ENCODE measurements at places on chromosomes 1 and 21. TPM values are rescaled to one million over a fixed set of nuclear protein-coding genes. Genes with fewer than 3 reads are reported as not detected.

DNA sequence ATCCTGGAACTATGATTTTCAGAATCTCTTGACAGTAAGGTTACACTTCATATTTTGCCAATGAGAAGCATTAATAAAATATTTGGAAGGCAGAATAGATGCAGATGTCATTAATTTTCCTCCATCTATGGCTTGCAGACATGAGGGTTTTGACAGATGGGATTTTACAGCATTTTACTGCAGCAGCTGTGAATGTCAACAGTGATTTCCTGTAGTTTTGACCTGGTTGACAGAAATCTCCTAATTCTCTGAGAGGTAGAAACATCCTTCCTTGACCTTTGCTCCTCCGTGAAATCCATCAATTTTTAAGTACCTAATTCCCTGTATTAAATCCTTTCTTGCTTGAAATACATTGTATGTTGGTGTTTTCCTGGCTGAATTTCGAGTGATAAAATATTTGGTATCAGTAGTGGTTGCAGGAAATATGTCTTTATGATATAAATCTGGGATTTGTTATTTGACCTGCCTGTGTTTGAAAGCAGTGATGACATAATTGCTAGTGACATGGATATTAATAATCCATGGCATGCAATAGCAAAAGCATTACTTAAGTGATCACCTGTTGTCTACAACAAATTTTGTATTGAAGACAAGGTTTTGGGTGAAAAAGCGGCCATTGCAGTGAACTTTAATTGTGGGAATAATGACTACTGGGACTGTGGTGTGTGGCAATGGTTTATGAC, 73.9 kb downstream of the HLX start:
- H3K4me1 ChIP-seq, result no peaks in the 10 kb centered on the region
- no peaks in the 10 kb centered on the region for H3K27me3 ChIP-seq

GRCh38 chr1:89670163-89670562, 37.2 kb downstream of the LRRC8C start:
- H3K4me1 ChIP-seq, result peaks cover 3% of the 10 kb centered on the region
- no peak overlapping the region for H3K27ac ChIP-seq
- no peaks in the 10 kb centered on the region for H3K27me3 ChIP-seq
- H3K36me3 ChIP-seq, result no peaks in the 10 kb centered on the region
- no peak for DNase-seq

DNA sequence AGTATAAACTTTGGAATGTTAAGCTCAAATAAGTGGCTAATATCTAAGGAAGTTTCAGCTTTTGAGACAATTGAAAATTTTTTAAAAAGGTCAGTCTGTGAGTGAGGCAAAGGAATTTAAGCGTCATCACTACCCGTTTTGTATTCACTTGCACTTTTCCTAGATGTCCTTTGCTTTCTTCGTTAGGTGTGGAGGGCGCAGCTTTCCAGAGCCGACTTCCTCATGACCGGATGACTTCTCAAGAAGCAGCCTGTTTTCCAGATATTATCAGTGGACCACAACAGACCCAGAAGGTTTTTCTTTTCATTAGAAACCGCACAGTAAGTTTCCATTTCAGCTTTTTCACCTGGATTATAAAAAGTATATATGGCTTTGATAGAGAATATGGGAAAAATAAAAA, 30.9 kb downstream of the KDM1A start:
- H3K27ac ChIP-seq, result no peak overlapping the region
- no peaks in the 10 kb centered on the region for H3K4me1 ChIP-seq
- H3K27me3 ChIP-seq, result no peaks in the 10 kb centered on the region
- H3K4me3 ChIP-seq, result no peak overlapping the region

- H3K27ac ChIP-seq, result no peak overlapping the region
- H3K36me3 ChIP-seq, result no peaks in the 10 kb centered on the region
- no peak for DNase-seq
- peak overlapping the region; percentile 54 for H3K4me3 ChIP-seq
- H3K27me3 ChIP-seq, result no peaks in the 10 kb centered on the region
Observed at GRCh38 chr1:198929111-198929604, 290.3 kb downstream of the PTPRC start.

The TSACC gene
- total RNA-seq, result 1.0 TPM

DNA sequence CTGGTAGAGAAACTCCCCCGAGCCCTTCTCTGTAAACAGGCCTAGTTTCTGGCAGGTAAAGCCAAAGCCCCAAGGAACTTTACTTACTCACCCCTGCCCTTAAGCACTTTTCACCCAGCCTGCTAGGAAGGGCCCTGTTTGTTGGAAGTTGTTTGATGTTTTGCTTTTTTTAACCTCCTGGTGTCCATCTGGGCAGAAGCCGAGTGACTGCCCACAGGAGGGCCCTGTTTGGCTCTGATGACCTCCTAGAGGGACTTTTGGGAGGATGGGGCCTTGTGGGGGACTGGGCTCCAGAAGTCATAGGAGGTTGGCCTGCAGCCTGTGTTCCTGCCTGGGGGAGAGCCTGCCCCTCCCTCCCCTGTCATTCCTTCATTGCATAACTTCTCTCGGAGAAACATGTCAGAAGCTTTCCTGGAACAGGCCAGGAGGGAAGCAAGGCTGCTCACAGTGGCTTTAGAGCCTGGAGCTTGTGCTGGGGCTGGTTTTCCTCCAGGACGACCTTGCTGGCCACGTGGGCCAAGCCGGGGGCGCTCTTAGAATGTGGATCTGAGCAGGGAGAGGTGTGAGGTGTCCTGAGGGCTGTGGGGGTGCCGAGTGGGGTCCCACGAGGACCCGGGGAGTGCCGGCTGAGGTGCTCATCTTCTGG, 33.9 kb downstream of the COQ8A start:
- H3K27me3 ChIP-seq, result no peaks in the 10 kb centered on the region
- H3K36me3 ChIP-seq, result no peaks in the 10 kb centered on the region
- no peaks in the 10 kb centered on the region for H3K4me1 ChIP-seq

The NCAM2 gene
- not detected for total RNA-seq

The RNU1-1 gene
- total RNA-seq, result 1,685 TPM

- H3K27me3 ChIP-seq, result no peaks in the 10 kb centered on the region
- H3K4me3 ChIP-seq, result no peak overlapping the region
- H3K36me3 ChIP-seq, result no peaks in the 10 kb centered on the region
- peaks cover 14% of the 10 kb centered on the region for H3K4me1 ChIP-seq
- peak; percentile 29 for DNase-seq
- no peak overlapping the region for H3K27ac ChIP-seq
Observed at GRCh38 chr1:10514490-10515235, 39.9 kb downstream of the PEX14 start.

DNA sequence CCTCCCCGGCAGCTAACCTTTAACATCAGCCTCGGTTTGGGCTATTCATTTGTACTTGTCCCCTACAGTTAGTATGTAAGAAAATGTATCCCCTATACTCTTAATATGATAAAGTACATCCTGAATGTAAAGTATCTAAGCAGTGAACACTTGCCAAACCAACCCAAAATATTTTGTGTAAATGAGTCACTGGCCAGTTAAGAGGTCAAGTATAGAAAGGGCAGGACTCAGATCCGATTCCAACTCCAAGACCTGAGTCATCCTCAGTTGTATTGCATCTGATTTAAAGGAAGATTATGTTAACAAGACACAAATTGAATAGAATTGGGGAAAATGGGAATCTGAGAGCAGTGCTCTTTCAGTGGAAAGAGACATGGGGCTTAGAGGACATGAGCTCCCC, 84.4 kb downstream of the CD58 start:
- DNase-seq, result no peak
- H3K4me3 ChIP-seq, result no peak overlapping the region
- H3K36me3 ChIP-seq, result no peaks in the 10 kb centered on the region

DNA sequence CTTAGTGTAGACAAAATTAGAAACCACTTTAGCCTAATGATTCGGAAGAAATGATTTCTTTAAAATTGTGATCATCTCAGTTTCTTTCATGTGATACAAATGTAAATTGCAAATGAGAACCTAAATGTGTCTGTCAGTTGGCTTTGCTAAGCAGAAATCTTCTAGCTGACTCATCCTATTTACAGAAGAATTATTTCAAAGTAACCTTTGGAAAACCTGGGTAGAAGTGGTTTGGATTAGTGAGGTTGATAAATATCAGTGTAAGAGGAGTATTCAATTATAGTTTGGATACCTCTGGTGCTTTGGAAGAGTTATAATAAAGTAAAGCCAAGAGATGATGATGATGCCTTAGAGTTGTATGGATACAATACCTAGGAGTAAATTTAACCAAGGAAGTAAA, 37.4 kb downstream of the CC2D1B start:
- H3K4me3 ChIP-seq, result no peak overlapping the region
- DNase-seq, result no peak
- H3K27me3 ChIP-seq, result no peaks in the 10 kb centered on the region
- no peaks in the 10 kb centered on the region for H3K36me3 ChIP-seq

GRCh38 chr1:95951371-95952102, 717.5 kb downstream of the RWDD3 start:
- DNase-seq, result no peak
- H3K27ac ChIP-seq, result no peak overlapping the region
- H3K36me3 ChIP-seq, result no peaks in the 10 kb centered on the region
- no peaks in the 10 kb centered on the region for H3K27me3 ChIP-seq
- no peaks in the 10 kb centered on the region for H3K4me1 ChIP-seq

DNA sequence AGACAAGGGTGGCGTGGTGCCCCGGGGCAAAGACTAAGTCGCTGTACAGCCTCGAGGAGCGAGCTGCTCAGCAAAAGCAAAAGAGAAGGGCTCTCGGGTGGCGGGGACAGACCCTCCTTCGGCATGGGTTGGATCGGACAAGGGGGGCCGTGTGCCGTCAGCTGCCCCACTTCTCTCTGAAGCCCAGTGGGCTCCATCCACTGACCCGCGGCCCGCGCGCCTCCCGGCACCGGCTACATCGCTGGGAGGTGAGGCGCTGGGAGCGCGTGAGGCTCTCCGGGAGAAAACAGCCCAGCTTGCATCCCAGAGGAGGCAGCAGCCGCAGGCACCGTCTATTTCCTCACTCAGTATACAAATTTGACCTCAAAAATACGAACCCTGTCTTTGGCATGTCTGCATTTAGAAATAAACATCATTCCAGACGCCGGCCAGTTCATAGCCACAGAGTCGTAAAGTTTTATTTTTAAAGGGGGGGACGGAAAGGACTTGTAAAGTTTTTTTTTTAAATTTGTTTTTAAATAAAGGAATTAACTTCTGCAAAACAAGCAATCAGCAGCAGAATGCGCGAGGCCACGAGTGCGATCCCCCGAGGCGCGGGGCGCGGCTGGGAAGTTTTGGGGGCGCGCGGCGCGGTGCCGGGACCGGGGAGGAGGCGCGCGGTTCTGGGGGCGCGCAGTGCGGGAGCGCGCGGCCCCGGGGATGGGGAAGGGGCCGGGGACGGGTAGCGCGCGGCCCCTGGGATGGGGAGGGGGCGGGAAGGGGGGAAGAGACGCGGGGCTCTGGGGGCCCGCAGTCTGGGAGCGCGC, 689 bp upstream of the GPR137B start:
- no peak overlapping the region for H3K27ac ChIP-seq
- H3K27me3 ChIP-seq, result 0 out of 2 replicates have a peak, but pooled peaks cover 11% of the 10 kb centered on the region
- peak overlapping the region; percentile 55 for H3K4me3 ChIP-seq
- no peak for DNase-seq
- H3K36me3 ChIP-seq, result no peaks in the 10 kb centered on the region

The AVPR1B gene
- not detected for total RNA-seq

GRCh38 chr1:237235091-237235490, 193.1 kb downstream of the RYR2 start:
- no peaks in the 10 kb centered on the region for H3K27me3 ChIP-seq
- no peak overlapping the region for H3K27ac ChIP-seq
- H3K36me3 ChIP-seq, result no peaks in the 10 kb centered on the region
- no peak overlapping the region for H3K4me3 ChIP-seq
- no peaks in the 10 kb centered on the region for H3K4me1 ChIP-seq

- H3K4me3 ChIP-seq, result peak overlapping the region; percentile 37
- peaks cover 41% of the 10 kb centered on the region for H3K4me1 ChIP-seq
- H3K27me3 ChIP-seq, result no peaks in the 10 kb centered on the region
- peak overlapping the region; percentile 81 for H3K27ac ChIP-seq
Observed at GRCh38 chr1:155892796-155893195, 18.4 kb downstream of the RIT1 start.

GRCh38 chr1:83060651-83061390, 938.1 kb downstream of the TTLL7 start:
- no peak overlapping the region for H3K4me3 ChIP-seq
- H3K36me3 ChIP-seq, result no peaks in the 10 kb centered on the region
- H3K27me3 ChIP-seq, result no peaks in the 10 kb centered on the region
- no peaks in the 10 kb centered on the region for H3K4me1 ChIP-seq
- no peak overlapping the region for H3K27ac ChIP-seq

DNA sequence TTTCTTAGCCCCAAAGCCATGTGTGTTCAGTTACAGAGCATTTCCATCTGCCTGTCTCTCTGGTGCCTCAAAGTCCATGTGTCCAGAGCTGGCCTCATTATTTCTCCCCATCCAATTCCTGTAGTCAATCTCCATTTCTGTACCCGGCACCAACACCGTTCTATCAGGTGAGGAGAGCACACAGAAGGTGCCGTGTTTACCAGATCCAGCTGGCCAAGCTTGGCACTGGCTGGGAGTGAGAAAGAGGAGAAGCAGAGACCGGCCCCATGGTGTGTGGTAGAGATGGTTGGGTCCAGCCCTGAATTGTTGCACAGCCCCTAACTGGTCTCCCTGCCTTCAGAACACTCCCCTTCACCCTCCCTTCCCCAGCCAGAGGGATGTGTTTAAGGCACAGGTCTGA, 7.5 kb upstream of the SSBP3 start:
- H3K4me3 ChIP-seq, result no peak overlapping the region
- peaks cover 18% of the 10 kb centered on the region for H3K27me3 ChIP-seq
- no peaks in the 10 kb centered on the region for H3K36me3 ChIP-seq
- no peak for DNase-seq

DNA sequence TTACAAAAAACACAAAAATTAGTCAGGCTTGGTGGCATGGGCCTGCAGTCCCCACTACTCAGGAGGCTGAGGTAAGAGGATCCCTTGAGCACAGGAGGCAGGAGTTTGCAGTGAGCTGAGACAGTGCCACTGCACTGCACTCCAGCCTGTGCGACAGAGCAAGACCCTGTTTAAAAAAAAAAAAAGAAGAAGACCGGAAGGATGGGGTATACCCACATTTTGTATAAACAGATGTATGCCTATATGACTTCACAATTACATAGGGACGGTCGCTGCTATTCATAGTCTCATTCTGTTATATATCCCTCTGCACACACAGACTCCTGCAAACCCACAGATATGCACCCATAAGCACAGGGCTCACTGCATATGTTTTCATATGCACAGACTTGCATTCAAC, 12.7 kb downstream of the LCK start:
- DNase-seq, result no peak
- H3K36me3 ChIP-seq, result no peaks in the 10 kb centered on the region
- no peak overlapping the region for H3K27ac ChIP-seq
- no peak overlapping the region for H3K4me3 ChIP-seq
- no peaks in the 10 kb centered on the region for H3K27me3 ChIP-seq
- peaks cover 3% of the 10 kb centered on the region for H3K4me1 ChIP-seq

The CITED4 gene
- 7.8 TPM for total RNA-seq

Data from HCT116 (cell line).